Ascending aorta (tissue), 2 donors: ENCODE measurements at places on chromosomes 4 and X. TPM values are rescaled to one million over a fixed set of nuclear protein-coding genes. Genes with fewer than 3 reads are reported as not detected.

The AWAT2 gene
- not detected for total RNA-seq

GRCh38 chr4:70754990-70755688 lies 33.4 kb downstream of the RUFY3 start:
- no peak for DNase-seq

GRCh38 chr4:80196922-80197573 lies at the start of gene PRDM8:
TSS of gene PRDM8 (plus strand) at chr4:80197503. CDS start at chr4:80200081, 2,578 bp downstream.
- no peak for DNase-seq

GRCh38 chr4:89285745-89286144 lies 21.9 kb downstream of the GPRIN3 start:
- no peak for DNase-seq

- DNase-seq, result no peak
Observed at GRCh38 chr4:97911236-97911906, 231.9 kb downstream of the STPG2 start.

The PRKG2 gene
- total RNA-seq, result not detected

The CLNK gene
- not detected for total RNA-seq

GRCh38 chrX:134251241-134251640 lies 14.3 kb downstream of the CCDC160 start:
- no peak for DNase-seq

The XG gene
- total RNA-seq, result 1.3 TPM

DNA sequence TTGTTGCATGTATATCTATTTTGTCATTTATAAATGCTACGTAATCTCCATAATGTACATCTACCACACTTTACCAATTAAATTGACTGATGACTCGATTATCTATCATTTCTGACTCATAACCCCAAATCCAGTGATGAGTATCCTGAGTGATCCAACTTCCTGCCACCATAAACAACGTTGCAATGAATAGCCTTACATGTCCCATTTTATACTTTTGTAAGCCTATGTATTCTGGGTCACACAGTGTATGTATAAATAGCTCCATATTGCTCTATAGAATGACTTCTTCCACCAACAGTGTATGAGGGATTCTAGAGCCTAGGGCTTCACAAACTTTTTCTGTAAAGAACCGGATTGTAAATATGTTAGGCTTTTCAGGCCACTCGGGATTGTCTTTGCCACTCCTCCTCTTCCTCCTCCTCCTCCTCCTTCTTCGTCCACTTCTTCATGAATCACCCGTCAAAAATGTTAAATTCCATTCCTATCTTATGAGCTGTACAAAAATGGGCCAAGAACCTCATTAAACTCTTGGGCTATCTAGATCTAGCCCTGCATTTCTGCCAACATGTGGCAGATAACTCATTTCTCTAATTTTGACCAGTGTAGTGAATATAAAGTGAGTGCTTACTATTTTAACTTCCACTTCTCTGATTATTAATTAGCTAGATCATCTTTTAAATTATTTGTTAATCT lies 672.2 kb upstream of the AMOT start:
- DNase-seq, result no peak

DNA sequence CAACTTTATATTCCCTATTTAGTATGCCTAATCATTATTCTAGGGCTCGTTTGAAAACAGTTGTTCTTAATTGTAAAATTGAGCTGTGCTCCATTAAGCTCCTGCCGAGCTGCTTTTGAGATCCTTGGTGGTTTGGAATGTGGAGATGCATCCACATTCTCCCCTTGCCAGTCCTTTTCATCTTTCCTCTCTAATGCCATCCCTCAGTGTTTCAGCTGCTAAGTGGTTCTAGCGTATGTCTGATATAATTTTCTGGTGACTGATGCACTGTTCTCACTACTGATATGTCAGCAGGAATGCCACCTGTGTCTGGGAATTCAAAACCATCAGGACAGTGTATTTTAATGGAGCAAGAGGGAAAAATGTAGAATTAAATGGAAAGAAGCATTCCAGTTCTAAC lies 1085.0 kb downstream of the CCSER1 start:
- no peak for DNase-seq

The ADH1A gene
- not detected for total RNA-seq

GRCh38 chr4:82256718-82257117 lies 117.1 kb downstream of the HNRNPD start:
- no peak for DNase-seq

DNA sequence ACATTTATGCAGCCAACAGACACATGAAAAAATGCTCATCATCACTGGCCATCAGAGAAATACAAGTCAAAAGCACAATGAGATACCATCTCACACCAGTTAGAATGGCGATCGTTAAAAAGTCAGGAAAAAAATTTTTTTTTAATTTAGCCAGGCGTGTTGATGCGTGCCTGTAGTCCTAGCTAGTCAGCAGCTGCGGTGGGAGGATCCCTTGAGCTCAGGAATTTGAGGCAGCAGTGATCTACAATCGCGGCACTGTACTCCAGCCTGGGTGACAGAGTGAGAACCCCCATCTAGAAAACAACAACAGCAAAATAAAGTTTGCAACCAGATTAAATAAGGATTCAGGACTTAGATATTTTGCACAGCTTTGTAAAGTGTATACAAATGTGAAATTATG lies 65.7 kb upstream of the ALG13 start:
- no peak for DNase-seq

The USP17L29 gene
- total RNA-seq, result not detected

DNA sequence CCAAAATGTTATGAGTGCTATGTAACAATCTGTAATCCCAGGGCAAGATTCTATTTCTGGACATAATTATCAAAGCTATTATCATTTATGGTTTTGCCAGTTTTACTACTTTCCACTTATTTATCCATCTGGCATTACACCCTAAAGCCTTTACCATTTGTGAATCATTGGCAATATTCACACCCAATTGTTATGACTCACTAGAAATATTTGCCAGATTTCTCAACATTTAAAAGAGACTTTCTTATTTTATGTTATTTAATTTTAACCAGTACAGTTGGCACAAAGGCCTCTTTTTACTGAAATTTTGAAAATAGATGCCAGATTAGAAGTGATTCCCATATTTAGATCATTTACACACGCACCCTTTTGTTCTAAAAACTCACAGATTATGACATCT lies 242.7 kb upstream of the WDFY3 start:
- DNase-seq, result no peak

- DNase-seq, result no peak
Observed at GRCh38 chrX:136794080-136794479, 13.3 kb upstream of the ARHGEF6 start.

GRCh38 chr4:187286525-187286924 lies 562.9 kb upstream of the FAT1 start:
- DNase-seq, result no peak

The DUX4 gene
- not detected for total RNA-seq

DNA sequence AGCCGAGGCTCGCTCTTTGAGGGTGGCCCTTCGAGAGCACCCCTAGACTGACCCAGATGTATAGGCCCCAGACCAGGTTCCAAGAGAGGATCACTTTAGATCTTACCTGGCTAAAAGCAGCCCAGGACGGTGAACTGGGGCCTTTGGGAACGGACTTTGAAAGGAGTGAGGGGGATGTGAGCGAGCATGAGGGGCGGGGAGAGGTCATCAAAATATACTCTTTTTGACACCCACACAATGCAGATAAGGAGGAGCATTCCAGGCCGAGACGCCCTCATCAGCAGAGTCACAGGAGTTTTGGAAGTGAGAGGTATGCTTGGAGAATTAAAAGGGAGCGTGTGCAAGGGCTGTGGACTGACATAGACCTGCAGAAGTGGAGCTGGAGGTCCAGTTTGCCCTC lies 528 bp downstream of the NSDHL start:
- DNase-seq, result no peak

GRCh38 chr4:177194906-177195305 lies 114.8 kb upstream of the NEIL3 start:
- no peak for DNase-seq

The RLIM gene
- total RNA-seq, result 11.9 TPM

- DNase-seq, result no peak
Observed at GRCh38 chrX:53483416-53483815, 49.2 kb upstream of the HSD17B10 start.

DNA sequence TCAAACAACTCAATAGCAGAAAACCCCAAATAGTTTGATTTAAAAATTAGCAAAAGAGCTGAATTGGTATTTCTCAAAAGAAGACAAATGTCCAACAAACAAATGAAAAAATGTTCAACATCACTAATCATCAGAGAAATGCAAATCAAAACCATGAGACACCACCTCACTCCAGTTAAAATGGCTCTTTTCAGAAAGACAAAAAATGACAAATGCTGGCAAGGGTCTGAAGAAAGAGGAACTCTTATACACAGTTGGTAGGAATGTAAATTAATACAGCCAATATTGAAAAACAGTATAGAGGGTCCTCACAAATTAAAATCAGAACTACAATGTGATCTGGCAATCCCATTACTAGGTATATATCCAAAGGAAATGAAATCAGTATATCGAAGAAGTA lies 70.4 kb downstream of the FBXL5 start:
- DNase-seq, result no peak

DNA sequence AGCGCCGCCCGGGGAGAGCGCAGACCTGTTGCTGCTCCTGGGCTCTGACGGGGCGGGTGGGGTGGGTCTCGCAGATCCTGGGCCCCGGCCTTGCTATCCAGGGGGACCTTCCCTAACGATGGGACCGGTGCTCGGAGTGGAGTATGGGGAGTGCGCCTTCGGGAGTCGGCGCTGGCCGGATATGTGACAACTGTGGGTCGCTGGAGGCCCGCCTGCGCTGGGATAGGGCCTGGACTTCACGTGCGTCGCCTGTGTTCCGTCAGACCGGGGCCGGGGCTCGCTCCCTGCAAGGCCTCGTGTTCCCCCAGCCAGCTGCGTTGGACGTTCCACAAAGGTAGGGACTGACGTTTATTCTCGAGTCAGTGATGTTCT lies 1.3 kb downstream of the TBL1X start:
- no peak for DNase-seq

The RAB9B gene
- total RNA-seq, result 0.43 TPM
